ENCODE measurements at places on chromosomes 1 and 21.

DNA sequence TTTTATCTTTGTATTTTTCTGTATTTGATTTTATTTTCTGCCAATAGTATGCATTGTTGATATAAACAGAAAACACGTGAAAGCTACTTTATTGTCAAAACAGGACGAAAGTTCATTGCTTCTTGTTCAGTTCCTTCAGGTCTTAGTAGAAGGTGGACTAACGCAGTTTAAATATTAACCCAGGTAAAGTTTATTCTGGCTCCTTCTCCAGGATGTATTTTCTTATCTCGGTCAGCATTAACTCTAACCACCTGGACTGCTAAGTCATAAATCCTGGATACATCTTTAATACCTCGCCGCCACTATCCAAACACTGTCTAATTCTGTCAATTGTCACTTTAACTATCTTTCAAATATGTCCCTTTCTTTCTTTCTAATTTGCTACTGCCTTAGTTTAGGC lies 5.7 kb upstream of the SOAT1 start:
- no peak for DNase-seq

- DNase-seq: no peak
These were observed 36.8 kb upstream of the KIF1B start for GRCh38 chr1:10173582-10173981.

DNA sequence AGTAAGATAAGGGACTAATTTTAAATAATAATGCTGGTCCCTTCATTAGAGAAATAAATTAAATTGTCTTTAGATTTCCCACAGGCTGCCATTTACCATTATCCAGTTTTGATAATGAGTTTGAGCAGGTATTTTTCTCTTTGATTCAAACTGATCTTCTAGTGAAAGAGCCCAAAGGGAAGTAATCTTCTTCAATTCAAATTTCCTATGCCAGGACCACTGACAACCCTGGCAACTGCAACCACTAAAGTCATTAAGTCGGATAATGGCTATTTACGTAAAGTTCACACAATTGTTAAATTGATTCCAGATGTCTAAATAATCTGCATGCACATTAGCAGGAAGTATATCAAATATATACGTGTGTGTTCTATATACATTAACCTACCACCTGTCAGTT lies 399.3 kb downstream of the PTPRC start:
- no peak for DNase-seq

DNA sequence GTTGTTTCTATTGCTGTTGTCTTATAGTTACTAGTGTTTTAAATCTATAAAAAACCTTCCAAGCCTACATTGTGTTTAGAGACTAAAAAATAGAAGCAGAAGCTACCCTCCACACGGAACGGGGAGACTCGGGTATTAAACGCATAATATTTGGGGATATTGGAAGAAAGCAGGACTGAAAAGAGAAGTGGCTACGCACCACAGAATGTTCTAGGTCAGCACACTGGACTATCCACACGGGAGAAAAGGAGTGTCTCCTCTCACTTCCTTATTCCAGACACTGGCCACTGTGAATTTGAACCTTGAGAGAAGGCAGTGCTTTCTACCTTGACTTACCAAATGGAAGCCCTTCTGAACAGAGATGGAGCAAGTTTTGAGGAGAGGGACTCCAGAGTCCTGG lies 1.0 kb upstream of the OR10J4 start:
- no peak for DNase-seq

DNA sequence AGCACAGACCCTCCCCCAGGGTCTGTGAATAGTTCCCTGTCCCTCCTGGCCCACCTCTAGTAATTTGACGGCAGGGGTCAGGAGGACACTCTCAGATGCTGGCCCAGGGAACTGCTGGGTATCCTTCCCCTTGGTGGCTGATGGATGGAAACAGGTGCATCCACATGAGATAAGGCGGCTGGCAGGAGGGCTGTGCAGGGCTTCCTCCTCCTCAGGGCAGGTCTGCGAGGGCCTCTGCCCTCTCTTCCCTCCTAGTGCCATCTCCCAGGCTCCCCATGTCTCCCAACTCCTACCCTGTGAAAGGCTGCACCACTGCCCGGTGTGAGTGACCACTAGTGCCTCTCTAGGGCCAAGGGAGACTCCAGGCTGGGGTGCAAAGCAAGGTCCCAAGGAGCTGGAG lies 123.9 kb downstream of the GLIS1 start:
- DNase-seq: no peak

GRCh38 chr1:213512316-213512715 lies 461.3 kb downstream of the RPS6KC1 start:
- no peak for DNase-seq

DNA sequence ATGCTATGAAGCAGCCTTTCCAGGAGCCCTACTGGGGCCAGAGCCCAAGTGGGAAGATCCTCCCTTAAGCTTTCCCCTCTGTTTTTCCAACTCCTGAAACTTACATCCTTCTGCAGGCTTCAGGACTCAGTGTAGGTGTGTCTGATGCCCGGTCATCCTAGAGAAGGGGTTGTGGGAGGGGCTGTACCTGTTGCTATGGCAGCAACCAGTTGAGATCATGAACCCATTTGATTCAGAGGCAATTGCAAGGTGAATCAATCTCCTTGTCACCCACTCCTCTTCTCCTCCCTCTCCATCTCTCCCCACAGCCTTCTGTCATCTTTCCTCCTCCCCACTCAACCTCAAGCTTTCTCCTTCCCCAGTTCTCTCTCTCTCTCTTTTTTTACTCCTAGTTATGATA lies 151.8 kb downstream of the CACNA1E start:
- no peak for DNase-seq

DNA sequence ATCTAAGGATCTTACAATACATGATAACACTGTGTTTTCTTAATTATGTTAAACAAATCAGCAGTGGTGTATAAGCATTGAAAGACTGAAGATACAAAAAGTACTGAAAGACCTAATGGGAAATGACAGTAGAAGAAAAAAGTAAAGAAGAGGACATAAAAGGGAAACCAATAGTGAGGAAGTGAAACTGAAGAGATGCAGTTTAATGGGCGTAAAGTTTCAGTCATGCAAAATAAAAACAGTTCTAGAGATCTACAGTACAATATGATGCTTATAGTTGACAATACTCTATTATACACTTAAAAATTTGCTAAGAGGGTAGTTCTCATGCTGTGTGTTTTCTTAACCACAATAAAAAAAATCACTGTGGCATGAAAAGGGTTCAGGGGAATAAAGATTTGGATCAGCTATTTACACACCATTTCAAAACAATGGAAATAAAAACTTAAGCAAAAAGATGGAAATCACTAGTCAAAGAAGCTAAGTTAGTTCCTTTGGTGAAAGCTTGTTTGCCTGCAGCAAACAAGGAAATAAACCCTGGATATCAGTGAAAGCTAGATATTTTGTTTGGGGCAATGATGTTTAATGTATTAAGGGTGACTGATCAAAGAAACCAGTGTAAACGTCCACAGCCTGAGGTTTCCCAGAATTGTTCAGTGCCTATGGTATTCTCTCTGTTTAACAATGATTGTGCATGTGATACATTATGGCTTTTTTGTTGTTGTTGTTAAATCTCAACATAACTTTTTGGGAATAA lies 1160.8 kb upstream of the ADGRL2 start:
- DNase-seq: no peak

- DNase-seq: no peak
These were observed 8.9 kb downstream of the SLC6A17 start for GRCh38 chr1:110159168-110159567.

GRCh38 chr1:149885339-149886120 lies 13.8 kb upstream of the BOLA1 start:
- peak; percentile 85 for DNase-seq

GRCh38 chr1:61388566-61388965 lies 306.2 kb downstream of the NFIA start:
- peak; percentile 80 for DNase-seq

DNA sequence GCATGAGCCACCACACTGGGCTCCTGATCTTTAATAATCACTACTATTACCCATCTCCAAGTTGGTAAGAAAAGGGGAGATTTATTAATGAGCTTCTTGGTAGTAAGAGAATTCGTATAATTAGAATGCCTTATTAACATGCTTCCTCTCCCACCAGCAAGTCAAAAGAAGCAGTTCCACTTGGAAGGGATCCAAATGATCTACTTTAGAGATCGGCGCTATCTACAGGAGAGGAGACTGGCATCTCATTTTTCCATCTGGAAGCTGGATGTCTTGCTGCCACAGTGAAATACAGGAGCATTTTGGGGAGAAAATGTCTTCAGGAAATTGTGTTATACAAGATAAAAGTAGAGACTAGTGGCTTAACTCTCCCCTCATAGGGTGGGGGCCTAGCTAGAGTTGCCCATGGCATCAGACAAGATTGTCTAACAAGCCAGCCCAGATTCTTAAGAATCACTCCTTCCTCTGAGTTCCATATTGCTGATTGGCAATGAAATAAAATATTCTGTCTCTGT lies 33.6 kb upstream of the CAMSAP2 start:
- no peak for DNase-seq

GRCh38 chr1:243713470-243714186 lies 136.4 kb downstream of the AKT3 start:
- DNase-seq: peak; percentile 78

DNA sequence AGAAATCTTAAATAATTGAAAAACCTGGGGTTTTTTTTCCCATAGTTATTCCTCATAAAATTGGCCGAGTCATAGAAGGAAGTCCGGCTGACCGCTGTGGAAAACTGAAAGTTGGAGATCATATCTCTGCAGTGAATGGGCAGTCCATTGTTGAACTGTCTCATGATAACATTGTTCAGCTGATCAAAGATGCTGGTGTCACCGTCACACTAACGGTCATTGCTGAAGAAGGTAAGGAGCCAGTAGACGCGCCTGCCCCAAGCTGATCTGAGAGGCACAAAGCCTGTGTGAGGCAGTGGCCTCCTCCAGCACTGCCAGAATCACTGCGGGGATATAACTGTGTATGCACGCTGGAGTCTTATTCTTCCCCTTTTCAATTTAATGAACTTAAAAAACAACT lies 100.3 kb downstream of the PHTF1 start:
- no peak for DNase-seq

- peak; percentile 46 for DNase-seq
These were observed 126.7 kb upstream of the KIAA0040 start for GRCh38 chr1:175319112-175319911.

GRCh38 chr1:53298045-53298637 lies 29.7 kb downstream of the LRP8 start:
- no peak for DNase-seq

- no peak for DNase-seq
These were observed 63.5 kb upstream of the ADARB1 start for GRCh38 chr21:45010860-45011259.

DNA sequence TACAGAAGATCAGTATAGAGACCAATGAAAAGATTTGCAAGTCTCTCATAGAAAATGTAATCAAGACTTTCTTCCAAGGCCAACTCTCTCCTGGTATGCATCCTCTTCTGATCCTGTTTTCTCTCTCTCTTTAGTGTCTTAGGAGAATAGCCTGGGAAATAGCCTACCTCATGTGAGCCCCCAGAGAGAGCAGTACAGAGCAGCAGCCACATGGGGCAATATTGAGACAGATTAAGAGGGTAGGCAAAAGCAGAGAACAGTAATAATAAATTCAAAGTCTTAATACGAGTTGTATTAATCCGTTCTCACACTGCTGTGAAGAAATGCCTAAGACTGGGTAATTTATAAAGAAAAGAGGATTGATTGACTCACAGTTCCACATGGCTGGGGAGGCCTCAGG lies 61.4 kb downstream of the RNASEL start:
- no peak for DNase-seq

DNA sequence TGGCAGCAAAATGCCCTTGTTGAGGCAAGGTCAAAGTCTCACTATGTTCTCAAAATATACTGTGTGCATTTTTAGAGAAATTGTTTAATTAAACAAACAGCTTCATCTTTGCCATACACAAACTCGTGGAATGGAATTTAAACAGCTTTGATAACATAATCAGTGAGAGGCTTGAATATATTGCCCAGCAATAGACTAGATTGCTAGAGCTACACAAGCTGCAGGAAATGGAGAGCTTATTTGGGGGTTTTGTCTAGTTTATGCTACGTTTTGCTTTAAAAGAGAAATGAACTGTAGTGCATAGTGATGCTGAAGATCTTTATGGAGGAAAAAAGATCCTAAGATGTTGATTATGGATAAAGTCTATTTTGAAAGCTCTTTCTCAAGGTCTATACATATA lies 166.8 kb upstream of the HMCN1 start:
- DNase-seq: no peak

DNA sequence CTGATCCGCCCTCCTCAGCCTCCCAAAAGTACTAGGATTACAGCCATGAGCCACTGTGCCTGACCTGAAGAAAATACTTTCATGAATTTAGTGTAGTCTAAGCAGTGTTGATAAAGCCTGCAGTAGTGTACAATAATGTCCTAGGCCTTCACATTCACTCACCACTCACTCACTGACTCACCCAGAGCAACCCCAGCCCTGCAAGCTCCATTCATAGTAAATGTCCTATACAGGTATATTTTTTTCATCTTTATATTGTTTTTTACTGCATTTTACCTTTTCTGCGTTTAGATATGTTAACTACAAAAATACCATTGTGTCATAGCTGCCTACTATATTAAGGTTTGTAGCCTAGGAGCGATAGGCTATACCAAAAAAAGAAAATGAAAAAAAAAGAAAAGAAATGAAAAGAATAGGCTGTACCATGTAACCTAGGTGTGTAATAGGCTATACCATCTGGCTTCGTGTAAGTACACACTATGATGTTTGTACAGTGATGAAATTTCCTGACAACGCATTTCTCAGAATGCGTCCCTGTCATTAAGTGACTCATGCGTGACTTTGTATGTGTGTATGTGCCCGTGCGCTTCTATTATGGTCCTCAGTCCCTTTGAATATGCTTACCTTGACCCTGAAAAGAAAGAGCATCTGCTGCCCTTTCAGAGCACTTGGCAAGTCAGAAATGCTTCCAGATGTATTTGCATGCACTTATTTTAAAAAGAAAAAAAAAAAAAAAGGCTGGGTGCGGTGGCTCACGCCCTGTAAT lies 9.2 kb upstream of the SLAMF8 start:
- no peak for DNase-seq

GRCh38 chr1:42807056-42807668 lies 9.8 kb upstream of the ERMAP start:
- DNase-seq: no peak

DNA sequence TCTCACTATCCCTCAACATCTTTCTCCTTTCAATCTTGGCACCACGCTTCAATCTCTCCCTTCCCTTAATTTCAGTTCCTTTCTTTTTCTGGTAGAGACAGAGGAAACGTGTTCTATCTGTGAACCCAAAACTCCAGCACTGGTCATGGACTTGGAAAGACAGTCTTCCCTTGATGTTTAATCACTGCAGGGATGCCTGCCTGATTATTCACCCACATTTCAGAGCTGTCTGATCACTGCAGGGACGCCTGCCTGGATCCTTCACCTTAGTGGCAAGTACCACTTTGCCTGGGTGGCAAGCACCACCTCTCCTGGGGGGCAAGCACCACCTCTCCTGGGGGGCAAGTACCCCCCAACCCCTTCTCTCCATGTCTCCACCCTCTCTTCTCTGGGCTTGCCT lies 27.8 kb downstream of the SELL start:
- DNase-seq: peak; percentile 9

Measured in fibroblast of lung (primary cell).